ENCODE measurements at places on chromosomes 5 and 9.

DNA sequence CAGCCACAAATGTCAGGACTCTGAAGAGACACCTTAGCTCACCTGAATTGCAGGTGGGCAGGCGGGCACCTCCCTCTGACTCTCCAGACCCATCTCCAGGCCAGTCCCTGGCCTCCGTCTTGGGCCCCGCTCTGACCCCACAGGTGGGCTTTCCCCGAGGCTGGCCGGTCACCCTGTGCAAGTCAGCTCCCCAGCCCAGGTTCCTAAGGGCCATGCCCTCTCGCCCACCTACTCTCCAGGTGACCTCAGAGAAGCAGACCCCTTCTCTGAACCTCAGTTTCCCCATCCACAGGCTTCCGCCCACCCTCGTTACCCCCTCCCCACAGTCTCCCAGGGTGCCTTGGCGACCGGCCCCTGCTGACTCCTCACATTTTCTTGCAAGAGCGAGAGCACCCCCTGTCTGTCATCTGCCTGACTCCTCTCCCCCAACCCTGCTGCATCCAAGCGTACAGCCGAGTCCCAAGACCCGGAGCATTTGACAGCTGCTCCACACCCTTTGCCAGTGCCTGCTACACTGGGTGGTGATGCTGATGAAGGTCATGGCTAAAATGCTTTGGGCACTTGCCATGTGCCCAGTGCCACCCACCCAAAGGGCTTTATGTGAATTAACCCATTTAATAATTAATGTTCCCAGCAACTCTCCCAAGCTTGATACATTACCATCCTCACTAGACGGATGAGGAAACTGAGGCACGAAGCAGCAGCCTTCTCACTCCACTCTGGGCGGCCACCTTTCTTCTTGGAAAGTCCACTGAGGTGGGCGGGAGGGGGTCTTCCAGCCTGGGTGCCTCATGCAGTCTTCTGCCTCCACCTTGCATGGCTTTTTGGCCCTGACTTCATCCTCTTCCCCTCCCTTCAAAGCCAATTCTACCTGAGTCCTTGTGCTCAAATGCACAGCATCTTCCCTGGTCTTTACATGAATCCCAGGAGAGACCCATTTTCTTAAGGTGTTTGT, 51.1 kb upstream of the ORM1 start:
- peak; percentile 84 for DNase-seq

GRCh38 chr5:153544706-153545105, 54.2 kb downstream of the GRIA1 start:
- DNase-seq = no peak

GRCh38 chr5:17452936-17453335, 45.1 kb upstream of the TAF11L2 start:
- no peak for DNase-seq

DNA sequence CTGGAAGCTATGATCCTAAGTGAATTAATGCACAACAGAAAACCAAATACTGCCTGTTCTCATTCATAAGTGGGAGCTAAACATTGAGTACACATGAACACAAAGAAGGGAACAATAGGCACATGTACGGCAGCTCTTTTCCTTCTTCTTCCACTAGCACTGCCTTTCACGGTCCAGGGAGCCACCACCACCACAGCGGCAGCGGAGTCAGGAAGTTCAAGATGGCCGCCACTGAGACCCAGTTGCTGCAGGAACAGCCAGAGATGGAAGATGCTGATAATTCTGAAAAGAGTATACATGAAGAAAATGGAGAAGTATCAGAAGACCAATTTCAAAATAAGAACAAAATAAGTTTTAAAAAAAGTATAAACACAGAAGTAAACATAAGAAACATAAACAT, 39.5 kb upstream of the TNFSF15 start:
- no peak for DNase-seq

- DNase-seq = no peak
These were observed 189.0 kb downstream of the SEC61B start for GRCh38 chr9:99411068-99411467.

- DNase-seq = no peak
These were observed 412.6 kb upstream of the ADAMTSL1 start for GRCh38 chr9:18061332-18061731.

GRCh38 chr9:87564791-87565241, 67.1 kb downstream of the DAPK1 start:
- DNase-seq = no peak

DNA sequence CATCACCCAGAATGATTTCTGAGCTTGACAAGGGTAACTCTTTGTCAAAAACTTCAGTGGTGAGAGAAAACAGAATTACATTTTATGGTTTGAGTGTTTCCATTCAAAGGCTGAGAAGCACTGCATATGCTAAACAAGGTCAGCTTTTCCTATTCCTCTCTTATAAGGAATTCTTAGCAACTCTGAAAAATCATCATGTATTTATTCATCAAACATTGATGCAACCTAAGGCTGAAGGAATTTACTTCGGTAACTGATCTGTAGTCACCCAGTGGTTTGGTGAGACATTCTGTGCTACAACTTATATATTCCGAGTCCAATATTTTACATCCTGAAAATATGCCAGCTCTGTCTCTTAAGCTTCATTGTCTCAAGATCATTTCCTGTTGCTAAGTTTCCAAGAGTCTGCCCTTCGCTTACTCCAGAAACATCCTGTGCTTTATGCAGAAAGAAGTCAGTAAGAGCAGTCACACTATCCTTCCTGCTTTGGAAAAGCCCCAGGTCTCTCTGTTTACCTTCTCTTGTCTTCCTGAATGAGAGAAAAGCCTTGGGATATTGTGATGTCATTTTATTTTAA, 176.6 kb upstream of the TBCA start:
- no peak for DNase-seq

GRCh38 chr5:76625087-76625815, 2.0 kb upstream of the F2RL2 start:
- DNase-seq = no peak

DNA sequence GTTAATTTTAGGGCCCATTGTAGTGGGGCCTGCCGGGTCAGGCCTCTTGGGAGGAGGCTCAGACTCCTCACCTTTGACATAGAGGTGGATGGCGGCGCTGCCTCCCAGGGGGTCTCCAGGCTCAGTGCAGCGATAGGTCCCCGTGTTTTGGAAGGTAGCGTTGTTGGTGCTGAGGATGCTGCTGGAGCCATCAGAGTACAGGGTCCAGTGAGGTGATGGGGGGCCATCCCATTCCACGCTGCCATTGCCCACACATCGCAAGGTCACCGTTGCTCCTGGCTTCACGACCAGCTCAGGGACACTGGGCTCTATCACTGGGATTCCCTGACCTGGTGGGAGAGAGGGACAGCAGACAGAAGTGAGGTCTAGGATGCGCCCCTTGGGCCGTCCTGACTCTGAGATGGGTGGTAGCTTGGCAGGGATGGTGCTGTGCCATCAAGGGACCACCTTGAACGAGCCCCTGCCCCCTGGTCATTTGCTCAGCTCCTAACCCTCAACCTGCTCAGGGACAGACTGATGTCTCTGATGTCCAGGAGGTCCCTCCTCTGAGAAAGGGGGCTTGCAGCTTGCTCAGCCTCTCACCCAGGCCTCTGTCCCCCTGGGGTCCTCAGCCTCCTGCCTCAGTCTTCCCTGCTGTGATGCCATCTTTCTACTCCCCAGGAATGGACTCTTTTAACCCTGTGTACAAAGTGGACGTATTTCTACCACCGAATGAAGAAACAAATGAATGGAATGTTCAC, 5.5 kb downstream of the CSF1R start:
- DNase-seq = no peak

- no peak for DNase-seq
These were observed 780.0 kb downstream of the SEMA5A start for GRCh38 chr5:8765886-8766285.

DNA sequence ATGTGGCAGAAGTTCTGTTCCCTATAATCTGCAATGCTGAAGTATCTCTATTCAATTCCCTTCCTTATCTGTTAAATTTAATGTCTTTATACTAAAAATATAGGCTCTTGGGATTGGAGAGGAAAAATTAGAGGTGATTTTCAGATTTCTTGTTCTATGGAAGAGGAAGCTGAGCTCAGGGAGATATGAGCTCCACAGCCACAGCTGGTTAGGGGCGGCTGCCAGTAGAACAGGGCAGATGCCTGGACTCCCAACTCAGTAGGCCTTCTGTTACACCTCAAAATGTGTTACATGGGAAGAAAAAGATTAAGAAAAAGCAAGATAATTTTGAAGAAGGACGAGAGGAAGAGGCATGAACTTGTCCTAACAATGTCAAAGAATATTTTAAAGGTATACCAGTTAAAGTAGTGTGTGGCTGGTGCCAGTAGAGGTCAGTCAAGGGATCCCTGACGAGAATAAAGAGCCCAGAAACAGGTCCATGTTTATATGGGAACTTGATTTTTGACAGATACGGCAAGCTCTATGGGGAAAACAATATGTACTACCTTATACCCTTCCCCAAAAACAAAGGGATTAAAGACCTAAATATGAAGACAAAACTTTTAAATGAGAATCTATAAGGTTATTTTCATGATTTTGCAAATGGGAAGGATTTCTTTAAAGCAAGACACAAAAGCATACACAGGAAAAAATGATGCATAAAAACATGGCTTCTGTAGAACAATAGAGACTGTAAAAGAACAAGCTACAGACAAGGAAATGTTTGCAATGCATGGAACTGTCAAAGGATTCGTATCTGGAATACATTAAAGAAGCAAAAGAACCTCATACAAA, 28.7 kb downstream of the DNAJC21 start:
- DNase-seq = no peak

DNA sequence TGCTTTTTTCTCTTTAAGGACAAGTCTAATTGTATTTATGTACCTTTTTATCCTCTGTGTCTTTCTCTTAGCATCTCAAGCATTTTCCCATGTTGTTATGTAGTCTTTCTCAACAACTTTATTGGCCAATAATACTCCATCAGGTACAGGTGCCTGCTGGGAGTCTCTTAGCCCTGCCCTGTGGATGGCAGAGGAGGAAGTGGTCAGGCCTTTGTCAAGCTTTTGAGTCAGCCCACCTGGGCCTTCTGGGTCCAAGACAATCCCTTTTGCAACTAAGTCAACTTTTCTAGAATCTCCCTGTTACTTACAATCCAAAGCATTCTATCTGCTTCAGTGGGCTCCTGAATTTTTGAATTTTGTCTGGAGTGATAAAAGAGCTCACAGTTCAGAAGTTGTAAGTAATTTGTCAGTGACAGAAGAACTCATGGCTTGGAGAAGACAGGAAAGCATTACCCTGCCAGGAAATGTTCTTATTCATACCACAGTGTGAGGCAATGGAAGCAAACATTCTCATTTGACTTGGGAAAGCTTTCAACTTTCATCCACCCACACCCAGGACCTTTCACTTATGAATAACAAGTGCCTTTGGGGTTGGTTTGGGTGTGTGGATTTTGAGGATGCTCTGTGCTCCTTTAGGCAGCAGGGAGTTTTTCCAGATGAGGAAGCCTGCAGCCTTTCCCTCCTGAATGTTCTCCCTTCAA, 200.0 kb upstream of the S1PR3 start:
- DNase-seq = no peak

- DNase-seq = no peak
These were observed 95.0 kb downstream of the C5orf15 start for GRCh38 chr5:133873449-133873848.

GRCh38 chr9:111020594-111020993, 17.7 kb downstream of the LPAR1 start:
- DNase-seq = no peak

DNA sequence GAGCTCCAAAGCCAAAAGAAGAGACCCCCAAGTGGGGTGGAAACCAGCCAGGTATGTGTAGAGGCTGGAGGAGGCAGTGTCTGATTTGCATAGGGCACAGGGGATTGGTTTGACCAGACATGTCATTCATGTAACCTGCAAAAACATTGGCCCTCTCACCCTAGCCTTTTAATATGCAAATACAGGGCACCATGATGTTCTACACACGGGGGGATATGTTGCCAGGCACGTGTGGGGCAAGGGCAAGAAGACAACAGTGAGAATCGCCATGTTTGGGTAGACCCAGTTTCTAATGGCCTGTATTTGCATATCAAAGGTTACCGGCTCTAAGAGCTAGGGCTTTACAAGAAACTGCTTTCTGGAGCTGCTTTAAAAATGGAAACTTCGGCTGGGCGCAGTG, 208.9 kb downstream of the GOLPH3 start:
- no peak for DNase-seq

GRCh38 chr5:74179701-74180100, 460.8 kb downstream of the ENC1 start:
- DNase-seq = no peak

DNA sequence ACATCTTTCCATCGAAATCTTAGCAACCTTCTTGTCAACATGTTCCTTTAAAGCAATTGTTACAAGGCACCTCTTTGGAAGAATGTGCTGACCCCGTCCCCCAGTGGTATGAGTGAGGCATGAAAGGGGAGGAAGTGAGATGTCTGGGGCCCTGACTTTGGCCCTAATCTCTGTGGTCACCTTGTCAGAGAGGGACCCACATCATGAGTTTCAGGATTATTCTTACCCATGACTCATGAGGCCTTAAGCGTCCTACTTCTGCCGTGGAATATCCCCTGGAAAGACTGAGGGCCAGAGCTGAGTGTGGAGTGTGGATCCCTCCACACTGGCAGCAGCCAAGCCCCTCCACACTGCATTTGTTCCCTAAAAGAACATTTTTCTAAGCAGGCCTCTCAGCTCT, 81.2 kb downstream of the FSTL4 start:
- no peak for DNase-seq

GRCh38 chr5:135262364-135262763, 136.7 kb downstream of the MACROH2A1 start:
- no peak for DNase-seq

DNA sequence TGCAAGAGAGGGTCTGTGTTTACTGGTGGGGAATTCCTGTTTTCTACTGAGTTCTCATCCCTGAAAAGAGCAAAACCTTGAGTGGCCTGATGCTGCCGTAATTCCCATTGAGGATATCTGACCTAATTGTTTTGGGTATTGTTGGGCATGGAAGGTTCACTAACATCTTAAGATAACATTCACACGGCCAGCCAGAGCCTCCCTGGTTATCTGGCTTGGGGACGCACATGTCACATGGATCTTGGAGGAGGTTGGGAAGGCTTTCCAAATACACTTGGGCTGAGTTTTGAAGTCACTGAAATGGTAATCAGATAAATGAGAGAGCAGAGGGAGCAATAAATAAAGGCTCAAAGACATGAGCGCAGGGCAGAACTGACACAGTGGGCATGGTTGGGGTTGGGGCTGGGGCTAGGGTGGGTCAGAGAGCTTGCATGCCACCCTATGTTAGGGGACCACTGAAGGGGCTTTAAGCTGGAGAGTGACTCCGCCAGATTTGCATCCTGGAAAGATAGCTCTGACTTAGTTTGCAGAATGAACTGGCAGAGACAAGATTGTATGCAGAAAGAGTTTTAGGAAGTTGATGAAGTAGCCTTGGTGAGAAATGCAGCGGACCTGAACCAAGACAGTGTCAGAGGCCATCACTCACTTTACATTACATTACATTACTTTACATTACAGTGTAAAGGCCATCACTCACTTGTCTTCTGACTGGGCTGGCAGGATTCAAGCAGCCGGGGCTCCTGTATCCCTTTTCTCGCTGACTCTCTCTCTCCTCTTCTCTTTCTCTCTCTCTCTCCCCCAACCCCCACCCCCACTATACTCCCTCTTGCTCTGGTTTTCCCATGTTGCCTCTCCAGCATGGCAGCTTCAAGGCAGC, 24.2 kb downstream of the SLC1A1 start:
- DNase-seq = no peak
